ENCODE measurements at places on chromosomes 11 and 22.

GRCh38 chr11:75571625-75572024 is 9.6 kb downstream of the SERPINH1 start:
- no peak for DNase-seq

DNA sequence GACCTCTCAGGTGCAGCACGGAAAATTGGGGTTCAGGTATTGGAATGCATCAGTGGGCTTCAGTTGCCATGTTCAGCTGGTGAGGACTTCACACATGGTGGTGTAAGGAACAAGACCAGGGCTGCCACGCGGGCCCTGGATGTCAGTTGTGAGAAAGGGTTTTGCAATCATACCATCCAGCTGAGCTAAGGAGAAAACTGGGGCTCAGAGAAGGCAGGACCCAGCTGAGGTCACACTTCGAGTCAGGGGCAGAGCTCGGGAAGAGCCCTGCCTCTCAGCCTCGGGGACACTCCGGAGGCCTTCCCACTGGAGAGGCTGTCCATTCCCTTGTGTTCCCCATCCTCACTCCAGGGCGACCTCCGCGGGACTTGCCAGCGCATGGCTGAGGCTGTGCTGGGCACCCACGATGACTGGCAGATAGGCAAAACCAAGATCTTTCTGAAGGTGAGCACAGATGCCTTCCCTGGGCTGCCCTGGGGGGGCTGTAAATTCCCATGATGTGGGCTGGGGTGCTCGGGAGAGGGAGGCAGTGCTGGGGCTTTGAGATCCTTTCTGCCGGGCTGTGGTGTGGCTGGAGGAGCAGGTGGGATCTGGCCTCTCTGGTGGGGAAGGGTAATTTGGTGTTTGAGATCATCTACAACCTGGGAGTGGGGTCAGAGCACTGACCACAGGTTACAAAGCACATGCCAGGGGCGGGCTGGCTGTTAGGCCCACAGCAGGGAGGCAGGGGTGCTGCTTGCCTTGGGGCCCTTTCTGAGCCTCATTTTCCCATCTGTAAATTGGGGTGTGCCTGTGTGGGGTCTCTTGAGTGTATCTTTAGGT is 47.2 kb downstream of the MYO7A start:
- DNase-seq: no peak

- DNase-seq: no peak
Observed at GRCh38 chr11:70183483-70184176, 19.5 kb upstream of the FADD start.

DNA sequence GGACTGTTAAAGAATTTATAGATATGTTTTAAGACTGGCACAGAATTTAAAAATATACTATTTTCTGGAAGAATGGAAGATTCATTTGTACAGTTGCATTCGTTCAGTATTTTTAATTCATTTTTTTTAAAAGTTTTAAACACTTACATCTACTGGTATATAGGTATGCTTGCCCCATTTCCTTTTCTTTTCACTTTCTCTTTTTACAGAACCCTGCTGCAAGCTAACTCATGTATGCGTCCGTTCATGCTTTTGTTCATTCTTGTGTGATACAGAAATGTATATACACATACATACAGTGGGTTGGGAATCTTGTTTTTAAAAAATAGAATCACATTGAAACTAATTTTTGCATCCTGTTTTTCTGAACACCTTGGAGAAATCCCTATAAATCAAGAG is 31.0 kb downstream of the PACS1 start:
- DNase-seq: no peak

DNA sequence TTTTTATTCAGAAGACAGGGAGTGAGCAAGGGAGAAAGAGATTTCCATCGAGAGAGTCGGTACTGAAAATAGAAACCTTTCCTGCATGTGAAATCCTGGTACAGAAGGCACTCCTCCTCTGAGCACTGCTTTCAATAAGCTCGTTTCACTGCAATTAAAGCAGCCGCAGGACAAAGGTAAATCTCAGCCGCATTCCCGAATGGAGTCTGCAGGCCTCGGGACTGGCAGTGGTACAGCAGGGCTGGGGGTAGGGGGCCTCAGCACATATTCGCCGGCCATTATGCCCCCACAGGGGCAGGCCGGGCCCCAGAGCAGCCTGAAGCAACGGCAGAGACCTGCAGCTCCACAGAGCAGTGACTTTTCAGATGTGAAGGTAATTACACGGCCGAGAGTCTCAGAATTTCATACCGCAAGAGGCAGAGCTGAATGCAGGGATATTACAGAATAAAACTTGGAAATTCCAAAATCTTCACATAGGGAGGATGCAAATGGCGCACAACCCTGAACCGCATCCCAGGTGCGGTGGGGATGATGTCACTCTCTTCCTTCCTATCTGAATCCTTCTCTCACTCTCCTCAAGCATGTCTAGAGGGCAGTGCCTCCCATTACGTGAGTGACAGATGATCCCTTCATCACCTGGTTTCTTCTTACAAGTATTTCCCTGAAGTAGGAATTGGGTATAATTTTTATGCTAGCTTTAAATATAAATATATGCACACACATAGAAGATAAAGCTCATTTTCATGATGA is 622.1 kb downstream of the OPCML start:
- no peak for DNase-seq

DNA sequence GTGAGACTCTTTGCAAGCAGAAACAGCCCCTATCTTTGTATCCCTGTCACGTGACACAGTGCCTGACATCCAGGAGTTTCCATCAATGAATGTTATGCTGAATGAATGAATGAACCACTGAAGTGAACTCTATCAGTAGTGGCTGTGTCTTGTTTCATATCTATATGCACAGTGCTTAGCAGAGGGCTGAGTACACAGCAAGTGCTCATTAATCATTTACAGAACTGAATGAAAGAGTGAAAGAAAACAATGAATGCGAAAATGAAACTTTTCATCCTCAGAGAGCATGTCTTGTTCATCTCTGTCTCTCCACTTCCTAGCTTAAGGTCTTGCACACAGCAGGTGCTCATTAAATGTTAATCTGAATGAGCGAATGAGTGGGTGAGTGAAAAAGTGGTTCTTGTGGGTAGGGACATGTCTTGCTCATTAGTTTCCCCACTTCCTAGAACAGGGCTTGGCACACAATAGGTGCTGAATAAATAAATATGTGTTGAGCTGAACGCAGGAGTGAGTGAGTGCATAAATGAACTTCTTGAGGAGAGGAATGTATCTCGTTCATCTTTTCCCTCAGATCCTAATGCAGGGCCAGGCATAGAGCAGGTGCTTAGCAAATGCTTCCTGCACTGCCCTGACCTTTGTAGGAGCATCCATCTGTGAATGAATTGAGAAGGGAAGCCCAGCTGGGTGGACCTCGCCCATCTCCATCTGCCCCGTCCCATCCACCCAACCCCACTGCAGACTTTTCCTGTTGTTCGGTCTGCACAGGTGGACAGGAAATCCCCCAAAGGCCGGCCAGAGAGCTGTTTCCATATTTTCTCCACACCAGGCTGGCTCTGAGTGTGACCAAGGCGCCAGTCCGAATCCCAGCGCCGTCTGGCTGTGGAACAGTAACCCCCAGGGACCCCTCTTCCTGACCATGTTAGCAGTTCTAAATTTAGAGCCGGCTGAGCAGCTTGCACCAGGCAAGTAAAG is 113.4 kb upstream of the CRYBB3 start:
- DNase-seq: no peak

- DNase-seq: no peak
Observed at GRCh38 chr11:66073669-66074068, 3.6 kb downstream of the PACS1 start.

All from right renal pelvis (tissue), 4 donors.